ENCODE measurements at places on chromosomes 12 and 14. TPM values are rescaled to one million over a fixed set of nuclear protein-coding genes. Genes with fewer than 3 reads are reported as not detected.

Gene SSTR1
- total RNA-seq: not detected

Gene RNASE7
- total RNA-seq: not detected

Gene FBXO34
- total RNA-seq: 17.0 TPM

Gene C14orf132
- 4.3 TPM for total RNA-seq

Gene RPS6KA5
- total RNA-seq: 2.2 TPM

Gene ZNF10
- total RNA-seq: 1.7 TPM

Gene ESPL1
- 19.6 TPM for total RNA-seq

Gene ACVRL1
- 0.07 TPM for total RNA-seq

Gene LEMD3
- 12.0 TPM for total RNA-seq

Gene RPL10L
- not detected for total RNA-seq

Gene SPIC
- not detected for total RNA-seq

Gene PTPN21
- 8.9 TPM for total RNA-seq

Gene SRRM4
- not detected for total RNA-seq

Gene PRKD1
- total RNA-seq: 2.8 TPM

Gene ACYP1
- total RNA-seq: 21.3 TPM

Gene OSGEP
- total RNA-seq: 26.1 TPM

Gene SLC17A8
- not detected for total RNA-seq

Gene PTPRR
- total RNA-seq: 0.17 TPM

Gene WNT1
- not detected for total RNA-seq

Gene SLC25A47
- total RNA-seq: not detected

Gene RNFT2
- 2.6 TPM for total RNA-seq
